ENCODE measurements at places on chromosomes 1 and 21.

GRCh38 chr1:42403880-42404400 is 23.3 kb downstream of the RIMKLA start:
- DNase-seq, result no peak

- DNase-seq, result no peak
These were observed 150.1 kb downstream of the HIVEP3 start for GRCh38 chr1:41768583-41768982.

DNA sequence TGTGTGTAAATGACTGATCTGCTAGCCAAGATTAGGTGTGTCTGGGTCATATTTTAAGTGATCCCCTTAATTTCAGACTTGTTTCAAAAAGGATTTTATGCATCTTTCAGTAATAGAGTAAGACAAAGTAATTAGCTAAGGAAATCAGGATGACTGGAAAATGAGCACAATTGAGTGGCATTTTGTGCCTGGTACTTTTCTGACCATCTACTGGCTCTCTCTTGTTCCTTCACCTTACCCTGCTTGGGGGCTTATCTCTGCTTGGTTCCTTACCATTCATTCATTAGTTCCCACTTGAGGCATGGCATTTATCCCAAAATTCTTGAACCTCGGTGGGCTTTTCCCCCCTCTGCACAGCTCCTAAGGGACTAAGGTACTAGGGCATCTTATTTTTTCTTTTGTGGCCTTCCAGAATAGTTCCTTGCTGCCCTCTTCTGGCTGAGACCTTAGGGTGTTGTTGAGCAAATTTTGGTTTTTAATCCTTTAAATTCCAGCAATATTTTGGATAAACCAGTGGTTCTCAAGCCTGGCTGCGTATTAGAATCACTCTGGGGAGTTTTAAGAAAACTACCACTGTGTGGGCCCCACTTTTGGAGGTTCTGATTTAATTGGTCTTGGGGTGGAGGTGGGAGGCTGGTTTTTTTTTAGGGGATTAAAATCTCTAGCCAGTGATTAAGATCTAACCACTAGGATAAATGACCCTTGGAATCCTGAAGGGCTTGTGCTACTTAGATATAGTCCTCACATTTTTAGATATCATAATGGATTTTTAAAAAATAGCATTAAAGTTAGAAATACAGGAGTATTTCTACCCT is 50.8 kb downstream of the HS2ST1 start:
- DNase-seq, result no peak

- no peak for DNase-seq
These were observed 11.4 kb upstream of the PRELP start for GRCh38 chr1:203464226-203464625.

GRCh38 chr1:236468625-236469024 is 55.2 kb upstream of the LGALS8 start:
- DNase-seq, result no peak

GRCh38 chr1:90708236-90708786 is 8.8 kb downstream of the BARHL2 start:
- no peak for DNase-seq

- no peak for DNase-seq
These were observed 45.1 kb upstream of the ADAM30 start for GRCh38 chr1:119941392-119941791.

DNA sequence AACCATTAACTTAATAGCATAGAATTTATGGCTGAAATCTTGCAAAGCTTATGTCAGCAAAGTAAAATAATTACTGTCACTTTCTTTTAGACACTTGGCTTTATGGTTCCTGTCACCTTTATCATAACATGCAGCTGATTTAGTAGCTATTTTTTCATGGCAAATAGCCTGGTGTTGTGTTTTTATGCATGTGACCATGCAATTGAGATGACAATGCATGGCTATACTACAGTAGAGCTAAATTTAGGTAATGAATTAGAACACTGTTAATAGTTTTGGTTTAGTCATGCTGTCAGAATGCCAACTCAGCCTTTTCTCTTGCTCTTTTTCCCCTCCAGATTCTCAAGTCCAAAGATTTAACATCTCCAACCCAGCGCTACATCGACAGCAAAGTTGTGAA is 88.6 kb downstream of the TGFB2 start:
- no peak for DNase-seq

DNA sequence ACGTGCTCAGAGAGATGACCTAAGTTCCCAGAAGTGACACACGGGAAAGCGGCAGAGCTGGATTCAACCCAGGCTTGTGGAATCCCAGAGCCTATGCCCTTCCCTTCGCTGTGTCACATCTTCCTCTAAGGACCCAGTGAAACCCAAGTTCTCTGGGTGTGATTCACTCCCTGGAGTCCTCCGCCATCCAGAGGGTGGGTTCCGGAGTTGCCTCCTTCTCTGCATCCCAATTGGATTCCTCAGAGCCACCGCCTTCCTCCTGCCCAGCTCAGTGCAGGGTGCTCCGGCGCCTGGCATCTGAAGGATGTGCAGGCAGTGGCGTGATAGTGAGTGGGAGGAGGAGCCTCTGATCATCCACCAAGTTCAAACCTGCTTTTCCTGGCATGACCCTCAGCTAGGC is 20.7 kb upstream of the RCC2 start:
- DNase-seq, result no peak

- no peak for DNase-seq
These were observed 41.8 kb downstream of the ETS2 start for GRCh38 chr21:38847556-38847955.

- no peak for DNase-seq
These were observed 475.4 kb upstream of the NR5A2 start for GRCh38 chr1:199551967-199552565.

GRCh38 chr1:234091876-234092275 is 187.4 kb downstream of the SLC35F3 start:
- DNase-seq, result no peak

GRCh38 chr1:86471291-86471690 is 2.6 kb downstream of the CLCA1 start:
- no peak for DNase-seq

GRCh38 chr1:118381197-118381869 is 196.3 kb upstream of the SPAG17 start:
- DNase-seq, result no peak

DNA sequence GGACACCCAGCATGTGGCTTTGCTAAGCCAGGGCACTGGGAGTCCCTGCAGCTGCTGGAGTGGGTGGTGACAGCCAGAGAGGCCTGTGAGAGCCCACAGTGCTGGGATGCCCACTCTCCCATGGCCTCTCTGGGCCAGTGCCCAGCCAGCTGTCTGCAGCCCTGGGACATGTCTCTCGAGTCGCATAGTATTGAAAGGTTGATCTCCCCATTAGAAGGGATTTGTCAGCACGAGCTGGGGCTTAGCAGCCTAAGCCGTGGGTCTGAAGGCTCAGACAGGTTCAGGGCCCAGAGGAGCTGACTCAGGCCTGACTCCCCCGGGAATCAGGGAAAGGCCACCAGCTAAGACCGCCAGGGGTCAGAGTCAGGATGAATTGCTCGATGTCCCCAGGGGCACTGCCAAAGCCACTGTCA is 53.5 kb downstream of the FOXD2 start:
- no peak for DNase-seq

GRCh38 chr1:64683419-64683818 is 61.5 kb upstream of the RAVER2 start:
- DNase-seq, result no peak

DNA sequence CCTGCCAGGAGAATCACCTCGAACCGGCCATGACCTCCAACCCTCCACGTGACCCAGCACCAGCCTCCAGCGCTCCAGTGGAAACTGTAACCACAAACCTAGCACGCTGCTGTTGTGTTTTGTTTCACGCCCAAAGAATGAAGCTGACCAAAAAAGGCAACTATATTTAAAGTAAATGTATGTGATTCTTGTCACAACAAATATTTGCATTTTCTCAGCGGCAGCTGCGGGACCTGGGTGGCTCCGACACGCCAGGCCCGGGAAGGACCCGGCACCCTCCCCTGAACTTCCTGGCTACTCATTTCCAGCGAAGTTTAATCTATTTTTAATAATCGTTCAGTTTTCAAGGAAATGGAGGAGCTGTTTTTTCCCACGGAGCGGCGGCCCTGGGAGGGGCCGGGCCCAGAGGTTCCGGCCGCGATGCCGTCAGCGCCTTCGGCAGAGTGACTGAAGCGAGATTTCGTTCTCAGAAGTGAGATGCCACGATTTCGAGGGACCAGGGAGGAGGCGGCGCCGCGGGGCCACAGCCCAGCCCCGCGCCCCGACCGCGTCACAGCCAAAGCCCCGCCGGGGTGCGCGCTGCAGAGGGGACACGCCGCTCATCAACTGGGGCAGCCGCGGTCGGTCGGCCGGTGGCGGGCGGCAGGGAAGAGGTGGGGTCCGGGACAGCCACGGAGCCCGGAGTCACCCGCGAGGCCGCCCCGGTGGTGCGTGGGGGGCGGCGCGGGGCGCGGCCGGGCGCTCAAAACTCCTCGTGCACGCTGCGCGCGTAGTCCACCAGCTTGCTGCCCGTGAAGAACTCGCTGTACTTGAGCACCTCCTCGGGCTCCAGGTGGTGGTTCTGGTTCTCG is 3.0 kb upstream of the TNFRSF4 start:
- DNase-seq, result no peak

GRCh38 chr1:152486400-152487006 is 24.1 kb upstream of the LCE5A start:
- DNase-seq, result no peak

- DNase-seq, result no peak
These were observed 734.1 kb upstream of the ZP4 start for GRCh38 chr1:238624776-238625175.

- no peak for DNase-seq
These were observed 141.8 kb downstream of the AKT3 start for GRCh38 chr1:243708210-243708609.

DNA sequence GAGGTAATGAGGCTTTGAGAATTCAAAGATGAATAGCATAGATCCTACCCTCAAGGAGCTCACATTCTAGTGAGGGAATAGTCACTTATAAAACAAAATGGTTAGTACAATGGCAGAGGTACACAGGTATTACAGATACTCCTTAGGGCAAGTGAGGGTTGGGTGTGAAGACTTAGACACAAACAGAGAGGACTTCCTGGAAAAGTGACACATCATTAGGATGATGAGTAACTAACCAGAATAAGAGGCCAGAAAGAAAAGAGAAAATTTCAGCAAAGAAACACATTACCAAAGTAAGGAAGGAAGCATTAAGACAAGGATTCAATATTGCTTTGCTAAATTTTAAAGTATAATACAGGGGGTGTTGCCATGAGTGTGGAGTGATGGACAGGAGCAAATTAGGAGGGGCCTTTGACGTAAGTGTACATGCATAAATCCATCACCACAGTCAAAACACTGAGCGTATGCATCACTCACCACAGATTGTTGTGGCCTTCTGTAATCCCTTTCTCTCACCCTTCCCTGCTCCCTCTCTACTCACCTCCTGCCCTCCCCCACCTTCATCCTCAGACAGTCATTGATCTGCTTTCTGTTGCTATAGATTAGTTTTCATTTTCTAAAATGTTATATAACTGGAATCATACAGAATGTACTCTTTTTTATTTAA is 7.9 kb downstream of the CD53 start:
- DNase-seq, result no peak

- DNase-seq, result no peak
These were observed 1.1 kb downstream of the TFF2 start for GRCh38 chr21:42349420-42350317.

DNA sequence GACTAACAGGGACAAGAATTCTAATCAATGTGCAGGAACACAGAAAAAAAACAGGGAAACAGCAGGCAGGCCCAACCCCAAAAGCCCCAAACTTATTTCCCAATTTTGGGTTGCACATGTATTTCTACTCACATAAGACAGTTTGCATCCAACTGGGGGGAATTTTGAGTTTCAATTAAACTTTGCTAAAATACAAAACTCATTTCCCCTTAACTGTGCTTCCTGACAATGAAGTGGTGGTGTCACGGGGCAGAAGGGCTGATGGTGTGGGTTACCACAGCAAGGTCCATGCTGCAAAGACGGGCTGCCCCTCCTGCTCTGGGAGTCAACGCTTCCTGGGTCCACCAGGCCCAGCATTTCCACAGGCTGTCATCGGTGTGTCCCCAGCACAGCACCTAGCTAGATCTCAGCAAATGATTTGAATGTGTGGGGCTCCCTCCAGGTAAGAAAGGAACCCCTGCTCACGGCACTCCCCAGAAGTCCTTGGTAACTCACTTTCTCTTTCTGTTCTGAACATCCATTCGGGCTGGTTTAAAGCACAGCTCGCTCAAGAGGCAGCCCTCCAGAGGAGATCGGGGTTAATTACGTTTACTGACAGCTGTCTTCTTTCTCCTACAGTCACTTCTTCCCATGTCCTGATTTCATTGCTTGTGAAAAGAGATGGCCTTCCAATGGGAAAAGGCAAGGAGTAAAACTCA is 27.4 kb downstream of the HIVEP3 start:
- no peak for DNase-seq

GRCh38 chr21:27771938-27772483 is 805.1 kb upstream of the ADAMTS5 start:
- DNase-seq, result no peak

GRCh38 chr1:6025269-6026094 is 20.2 kb upstream of the KCNAB2 start:
- no peak for DNase-seq

- no peak for DNase-seq
These were observed 4.4 kb upstream of the NPL start for GRCh38 chr1:182785181-182785580.

DNA sequence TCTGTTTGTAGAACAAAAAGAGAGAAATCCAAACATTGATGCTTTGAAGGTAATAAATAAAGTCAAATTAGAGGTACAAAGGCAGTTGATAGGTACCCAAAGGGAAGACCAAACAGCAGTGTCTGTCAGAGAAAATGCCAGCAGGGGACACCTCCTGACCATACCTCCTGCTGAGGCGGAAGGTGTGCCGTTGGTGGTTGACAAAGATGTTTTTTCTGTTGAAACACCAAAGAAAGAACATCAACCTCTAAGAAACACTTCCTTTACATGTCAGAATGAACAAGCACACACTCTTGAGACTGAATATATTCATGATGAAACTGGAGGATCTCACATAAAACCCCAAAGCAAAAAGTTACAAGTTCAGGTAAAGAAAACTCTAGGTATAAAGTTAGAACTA is 128.3 kb downstream of the MACF1 start:
- no peak for DNase-seq

DNA sequence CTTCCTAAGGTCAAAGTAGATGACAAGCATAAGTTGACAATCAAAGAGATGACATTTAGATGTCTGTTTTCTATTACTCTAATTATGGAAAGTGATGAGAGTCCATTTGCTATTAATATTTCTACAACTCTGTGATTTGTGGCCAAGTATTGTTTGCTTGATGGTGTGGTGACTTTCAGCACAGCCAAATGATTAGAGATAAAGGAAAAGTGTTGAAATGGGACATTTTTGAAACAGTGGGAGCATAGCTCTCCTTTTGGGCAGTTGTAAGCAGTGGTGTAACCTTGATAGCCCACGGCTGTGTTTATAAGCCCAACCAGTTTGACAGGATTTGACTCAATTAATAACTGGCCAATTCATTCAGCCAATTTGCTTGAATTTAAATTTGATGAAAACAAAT is 31.6 kb downstream of the ZC3H11B start:
- no peak for DNase-seq

- DNase-seq, result no peak
These were observed 18.3 kb upstream of the HDAC1 start for GRCh38 chr1:32273391-32274208.
